ENCODE measurements at places on chromosomes 6 and 20.

GRCh38 chr20:17502105-17502504, 29.1 kb downstream of the BFSP1 start:
- DNase-seq, result no peak

DNA sequence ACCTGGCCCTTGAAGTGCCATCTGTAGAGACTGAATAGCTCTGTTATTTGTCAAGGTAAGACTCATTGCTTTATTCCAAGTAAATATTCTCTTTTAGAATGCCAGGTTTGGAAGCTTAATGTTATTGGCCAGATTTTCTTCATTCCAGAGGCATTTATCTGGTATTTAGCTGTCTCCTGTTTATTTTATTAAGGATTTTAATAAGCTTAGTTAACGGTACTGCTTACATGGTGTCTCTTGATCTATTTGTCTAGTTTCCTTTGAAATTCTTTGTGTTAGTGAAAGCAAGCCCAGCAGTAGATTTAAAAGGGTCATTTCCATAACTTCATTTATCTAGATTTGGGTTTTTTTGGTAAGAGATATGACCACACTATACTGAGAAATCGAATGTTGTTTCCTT, 7.7 kb downstream of the RALY start:
- DNase-seq, result no peak

DNA sequence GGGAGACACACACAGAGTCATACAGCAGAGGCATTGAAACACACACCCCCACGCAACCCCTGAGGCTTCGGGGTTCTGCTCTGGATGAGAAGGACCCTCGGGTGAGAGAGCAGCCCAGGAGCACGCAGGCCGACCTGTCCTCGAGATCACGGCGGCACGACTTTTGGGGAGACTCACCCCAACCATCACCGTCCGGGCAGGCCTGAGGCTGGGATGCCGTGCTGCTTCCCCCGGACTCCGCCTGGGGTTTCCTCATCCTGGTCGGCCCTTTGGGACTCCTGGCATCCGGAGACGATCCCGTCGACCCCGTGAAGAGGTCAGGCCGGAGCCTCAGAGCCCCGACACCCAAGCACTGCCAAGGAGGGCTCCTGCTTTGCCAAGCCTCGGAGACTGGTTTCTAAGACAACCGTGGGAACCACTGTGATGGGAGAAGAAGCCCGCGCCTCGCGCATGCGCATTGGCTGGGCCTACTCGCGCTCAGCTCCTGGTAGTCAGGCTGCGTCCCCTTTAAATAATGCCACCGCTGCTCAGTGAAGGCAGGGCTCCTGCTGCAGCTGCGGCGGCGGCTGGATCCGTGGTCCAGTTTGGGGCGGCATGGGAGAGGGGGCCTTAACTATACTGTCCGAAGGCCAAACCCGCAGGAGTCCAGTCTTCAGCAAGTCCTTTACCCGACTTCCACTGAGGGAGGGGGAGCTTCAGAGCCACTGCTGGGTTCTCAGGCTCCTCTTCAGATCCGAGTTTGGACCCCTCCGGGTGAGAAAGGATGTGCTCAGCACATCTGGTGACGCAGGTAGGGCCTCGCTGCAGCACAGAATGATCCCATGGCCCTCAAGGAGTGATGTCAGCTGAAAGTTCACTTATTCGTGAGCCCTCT, 171.4 kb upstream of the ZNF337 start:
- DNase-seq, result peak; percentile 88

- no peak for DNase-seq
Measured at GRCh38 chr6:145137425-145137824, 597.9 kb downstream of the EPM2A start.

GRCh38 chr6:1700278-1700967, 90.7 kb downstream of the FOXC1 start:
- no peak for DNase-seq

DNA sequence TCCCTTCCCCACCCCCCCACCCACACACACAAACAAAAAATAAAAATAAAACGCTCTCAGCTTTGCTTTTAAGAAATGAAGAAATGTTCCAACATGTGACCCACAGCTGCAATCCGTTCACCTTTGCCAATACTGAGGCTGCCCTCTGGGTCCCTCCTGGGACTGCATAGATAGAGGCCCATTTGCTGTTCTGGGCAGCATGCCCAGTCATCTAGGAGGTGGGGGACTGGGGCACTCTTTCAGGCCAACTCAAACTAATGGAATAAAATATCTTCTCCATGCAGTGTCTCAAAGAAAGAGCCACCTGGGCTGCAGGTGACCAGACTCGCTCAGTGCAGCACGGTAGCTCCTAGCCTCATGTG, 79.9 kb downstream of the SLC22A3 start:
- DNase-seq, result no peak

DNA sequence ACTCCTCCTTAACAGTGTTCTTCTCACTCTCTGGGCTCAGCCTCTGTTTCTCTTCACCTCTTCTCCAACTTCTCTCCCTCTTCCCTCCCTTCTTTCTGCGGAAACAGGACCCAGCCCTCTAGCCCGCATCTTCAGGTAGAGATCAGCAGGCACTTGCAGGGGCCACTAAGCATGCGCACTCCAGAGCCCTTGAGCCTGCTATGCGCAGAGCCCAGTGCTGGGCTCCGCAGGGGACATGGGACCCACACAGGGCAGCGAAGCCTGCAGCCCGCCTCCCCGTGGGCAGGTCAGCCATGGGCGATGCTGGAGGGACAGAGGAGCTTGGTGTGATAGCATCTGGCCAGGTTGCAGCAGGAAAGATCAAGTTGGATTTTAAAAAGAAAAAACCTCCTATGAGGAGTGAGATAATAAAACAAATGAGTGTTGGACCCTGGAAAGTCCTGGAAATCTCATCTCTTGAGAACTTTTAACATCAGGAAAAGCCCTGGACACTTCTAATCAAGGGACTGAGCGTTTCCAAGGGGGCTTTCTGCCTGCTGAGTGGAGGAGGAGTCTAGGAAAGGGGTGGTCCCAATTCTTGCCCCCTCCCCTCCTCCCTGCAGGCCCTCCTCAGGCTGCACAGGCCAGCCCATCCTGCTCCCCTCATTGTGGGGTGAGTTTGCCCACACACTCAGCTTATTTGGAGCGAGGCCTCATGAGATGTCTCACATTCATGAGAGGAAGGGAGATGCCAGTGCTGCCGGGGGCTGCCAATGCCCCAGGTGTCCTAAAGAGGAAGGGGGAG, 71.9 kb downstream of the MDGA1 start:
- DNase-seq, result no peak

- no peak for DNase-seq
Measured at GRCh38 chr6:115838763-115839401, 221.8 kb downstream of the FRK start.

- DNase-seq, result no peak
Measured at GRCh38 chr6:62265906-62266525, 20.0 kb downstream of the KHDRBS2 start.
